Stimulated activated CD4-positive, alpha-beta T cell treated with anti-CD3 and anti-CD28 coated beads, Interleukin-1b, Interleukin-23, amount 100 ng/mL, for 1 hour (primary cell): ENCODE measurements at places on chromosomes 2 and 18.

- DNase-seq: no peak
Observed at GRCh38 chr2:21035282-21035973, 8.4 kb downstream of the APOB start.

DNA sequence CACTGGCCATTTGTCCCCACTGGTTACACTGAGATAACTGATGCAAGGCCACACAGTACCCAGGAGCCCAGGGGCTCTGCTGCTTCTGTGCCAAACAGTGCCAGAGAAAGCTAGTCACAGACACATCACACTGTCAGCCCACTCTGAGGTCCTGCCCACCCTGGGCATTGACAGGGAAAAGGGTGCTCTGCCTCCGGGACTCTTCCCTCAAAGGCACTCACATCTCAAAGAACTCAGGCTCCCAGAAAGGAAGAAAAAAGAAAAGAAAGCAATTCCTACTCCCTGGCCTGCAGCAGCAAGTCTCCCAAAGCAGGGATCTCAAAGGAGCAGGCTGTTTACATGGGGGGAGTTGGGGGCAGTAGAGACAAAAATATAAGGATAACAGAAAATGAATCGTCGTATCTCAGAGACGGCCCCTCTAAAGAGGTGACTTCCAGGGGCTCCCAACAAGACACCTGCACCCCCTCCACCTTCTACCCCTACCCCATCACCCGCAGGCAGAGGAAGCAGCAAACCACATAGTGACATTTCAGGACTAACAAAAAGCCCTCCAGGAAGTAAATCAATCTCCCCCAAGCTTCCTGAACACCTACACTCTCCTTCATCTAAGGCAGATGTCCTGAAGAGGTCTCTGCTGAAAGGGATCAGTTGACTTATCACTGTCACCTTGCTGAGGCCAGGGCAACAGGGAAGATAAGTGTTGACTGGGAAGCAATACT is 247.6 kb downstream of the TNS1 start:
- no peak for DNase-seq

GRCh38 chr2:113324684-113325160 is 46.0 kb upstream of the PAX8 start:
- DNase-seq: no peak

DNA sequence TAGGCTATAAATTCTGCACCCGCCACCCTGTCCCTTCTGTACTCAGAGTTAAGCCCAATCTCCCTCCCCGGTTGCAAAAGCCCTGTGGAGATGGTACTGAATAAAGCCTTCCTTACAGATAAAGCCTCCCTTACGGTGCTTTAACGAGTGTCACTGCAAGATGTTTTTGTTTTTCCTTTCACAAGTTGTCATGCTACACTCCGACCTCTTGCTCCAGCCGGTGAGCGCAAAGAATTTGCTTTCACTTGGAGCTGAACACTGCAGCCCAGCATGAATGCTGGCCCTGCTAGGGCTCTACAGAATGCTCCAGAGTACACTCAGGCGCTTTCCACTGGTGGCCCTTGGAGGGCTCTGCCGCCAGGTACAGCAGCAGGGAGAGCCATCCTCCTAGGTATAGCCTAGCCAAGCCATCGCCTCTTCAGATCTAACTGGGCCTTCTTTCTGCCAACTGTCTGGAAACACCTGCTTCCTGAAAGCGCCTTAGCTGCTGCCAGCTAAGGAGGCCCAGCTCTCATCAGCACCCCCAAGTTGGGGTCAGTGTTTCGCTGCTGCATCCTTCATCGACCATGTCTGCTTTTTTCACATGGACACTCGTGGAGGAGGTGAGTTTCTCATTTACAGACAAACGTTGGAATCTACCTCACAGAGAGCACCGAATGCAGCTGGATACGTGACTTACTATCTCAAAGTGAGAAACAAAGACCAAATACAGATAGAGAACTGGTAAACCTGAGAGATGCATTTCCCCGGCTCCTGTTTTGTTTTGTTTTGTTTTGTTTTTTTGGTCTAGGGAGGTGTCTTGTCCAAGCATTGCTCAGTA is 13.4 kb upstream of the CREG2 start:
- no peak for DNase-seq

DNA sequence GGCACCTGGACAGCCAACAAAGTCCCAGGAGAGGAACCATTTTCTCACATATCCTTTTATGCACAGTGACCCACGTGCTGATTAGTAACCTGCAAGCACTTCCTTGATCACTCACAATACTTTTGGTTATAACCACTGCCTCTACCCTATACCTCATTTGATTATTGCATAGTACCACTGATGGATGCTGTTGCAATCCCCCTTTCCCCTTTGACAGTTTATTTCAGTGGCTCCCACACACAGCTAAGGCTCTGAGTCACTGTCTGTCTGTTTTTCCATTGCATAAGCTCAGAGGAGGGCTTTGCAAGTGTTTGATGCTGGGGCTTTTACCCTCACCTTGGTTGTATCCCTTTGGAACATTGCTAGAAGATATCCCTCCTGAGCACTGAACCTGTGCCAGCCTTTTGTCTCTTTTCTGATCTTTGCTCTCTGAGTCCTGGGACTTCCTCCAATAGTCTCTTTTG is 101.7 kb upstream of the RBBP8 start:
- no peak for DNase-seq

DNA sequence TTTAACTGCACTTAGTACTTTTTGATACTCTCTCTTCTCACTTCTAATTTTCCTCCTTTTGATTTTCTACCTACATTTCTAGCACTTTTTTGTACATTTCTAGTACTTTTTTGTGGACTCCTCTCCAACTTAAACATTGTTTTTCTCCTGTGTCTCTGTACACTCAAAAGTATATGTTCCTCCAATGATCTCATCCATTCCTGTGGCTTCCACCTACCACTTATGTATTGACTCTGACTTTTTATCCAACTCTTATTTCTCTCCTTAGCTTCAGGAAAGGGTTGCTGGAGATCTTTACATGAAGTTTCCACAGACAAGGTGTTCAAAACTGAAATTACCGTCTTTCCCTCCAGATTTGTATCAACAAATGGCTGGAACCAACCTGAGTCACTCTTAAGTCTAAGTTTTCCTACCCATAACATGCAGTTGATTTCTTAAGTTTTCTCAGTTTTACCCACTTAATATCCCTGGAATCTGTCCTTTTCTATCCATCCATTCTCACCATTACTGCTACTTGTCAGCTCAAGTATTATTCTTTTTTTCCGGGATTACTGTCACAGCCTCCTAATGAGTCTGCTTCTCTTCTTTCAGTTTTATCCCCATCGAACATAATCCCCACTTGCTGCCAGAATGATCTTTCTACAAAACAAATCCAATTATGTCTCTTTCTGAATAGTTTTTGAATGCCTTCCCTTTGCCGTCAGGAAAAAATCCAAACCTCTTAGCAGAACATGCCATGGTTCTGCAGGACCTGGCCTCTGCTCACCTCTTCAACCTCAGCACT is 22.6 kb upstream of the PELI1 start:
- DNase-seq: no peak

- DNase-seq: no peak
Observed at GRCh38 chr18:8999872-9000271, 102.6 kb upstream of the NDUFV2 start.
